Chondrocyte (in vitro differentiated cells): ENCODE measurements at places on chromosomes 1 and 21. TPM values are rescaled to one million over a fixed set of nuclear protein-coding genes. Genes with fewer than 3 reads are reported as not detected.

The AGRN gene
- total RNA-seq: 138 to 221 TPM (median 219 TPM) in 3 replicates

The TGFB2 gene
- total RNA-seq: 140 to 237 TPM (median 226 TPM) in 3 replicates

The TOR1AIP1 gene
- 42.1 to 61.2 TPM (median 42.6 TPM) in 3 replicates for total RNA-seq

The ADAM30 gene
- not detected in 3 replicates for total RNA-seq

The SELP gene
- not detected in 3 replicates for total RNA-seq

The COL11A1 gene
- 1,010 to 1,354 TPM (median 1,042 TPM) in 3 replicates for total RNA-seq

The RUNX3 gene
- 1.8 to 2.9 TPM in 2 of 3 replicates, not detected in the other for total RNA-seq

The TSSK3 gene
- total RNA-seq: 0.90 to 2.0 TPM (median 1.7 TPM) in 3 replicates

The FLG gene
- not detected in 3 replicates for total RNA-seq

The CAMK2N1 gene
- total RNA-seq: 8.7 to 13.2 TPM (median 12.9 TPM) in 3 replicates

The TNNT2 gene
- total RNA-seq: 20.3 to 21.6 TPM (median 21.2 TPM) in 3 replicates

The NHLH1 gene
- total RNA-seq: 0.17 to 0.18 TPM in 2 of 3 replicates, not detected in the other

The SPRR1B gene
- total RNA-seq: not detected in 3 replicates

The FLG2 gene
- total RNA-seq: not detected in 3 replicates

The ZC3H11A gene
- total RNA-seq: 80.8 to 86.0 TPM (median 80.9 TPM) in 3 replicates

The PARK7 gene
- 250 to 288 TPM (median 254 TPM) in 3 replicates for total RNA-seq

The IL10 gene
- not detected in 3 replicates for total RNA-seq

The CELA3A gene
- not detected in 3 replicates for total RNA-seq

The RBM11 gene
- total RNA-seq: not detected in 3 replicates

The DIO1 gene
- not detected in 3 replicates for total RNA-seq

The STYXL2 gene
- 10.5 to 13.2 TPM (median 10.5 TPM) in 3 replicates for total RNA-seq

The PTTG1IP gene
- 225 to 333 TPM (median 329 TPM) in 3 replicates for total RNA-seq

The KHDRBS1 gene
- total RNA-seq: 90.5 to 136 TPM (median 95.1 TPM) in 3 replicates

The ERICH3 gene
- total RNA-seq: not detected in 3 replicates

The NPPA gene
- total RNA-seq: not detected in 3 replicates

The TMEM125 gene
- not detected in 3 replicates for total RNA-seq

The LCE2C gene
- total RNA-seq: not detected in 3 replicates

The KCNA3 gene
- total RNA-seq: not detected in 3 replicates

The VANGL1 gene
- total RNA-seq: 16.2 to 19.2 TPM (median 18.0 TPM) in 3 replicates

The SPRR2B gene
- total RNA-seq: not detected in 3 replicates

The PPFIA4 gene
- 6.0 to 16.3 TPM (median 14.7 TPM) in 3 replicates for total RNA-seq
